ENCODE measurements at places on chromosomes 7 and 10. TPM values are rescaled to one million over a fixed set of nuclear protein-coding genes. Genes with fewer than 3 reads are reported as not detected.
A peak's percentile ranks its signal among the peaks of the same experiment; 100 is the strongest.

GRCh38 chr7:29253225-29253624 lies 58.6 kb downstream of the CHN2 start:
- DNase-seq = no peak

- no peak for DNase-seq
These were observed 31.0 kb downstream of the CYP3A5 start for GRCh38 chr7:99648843-99649242.

DNA sequence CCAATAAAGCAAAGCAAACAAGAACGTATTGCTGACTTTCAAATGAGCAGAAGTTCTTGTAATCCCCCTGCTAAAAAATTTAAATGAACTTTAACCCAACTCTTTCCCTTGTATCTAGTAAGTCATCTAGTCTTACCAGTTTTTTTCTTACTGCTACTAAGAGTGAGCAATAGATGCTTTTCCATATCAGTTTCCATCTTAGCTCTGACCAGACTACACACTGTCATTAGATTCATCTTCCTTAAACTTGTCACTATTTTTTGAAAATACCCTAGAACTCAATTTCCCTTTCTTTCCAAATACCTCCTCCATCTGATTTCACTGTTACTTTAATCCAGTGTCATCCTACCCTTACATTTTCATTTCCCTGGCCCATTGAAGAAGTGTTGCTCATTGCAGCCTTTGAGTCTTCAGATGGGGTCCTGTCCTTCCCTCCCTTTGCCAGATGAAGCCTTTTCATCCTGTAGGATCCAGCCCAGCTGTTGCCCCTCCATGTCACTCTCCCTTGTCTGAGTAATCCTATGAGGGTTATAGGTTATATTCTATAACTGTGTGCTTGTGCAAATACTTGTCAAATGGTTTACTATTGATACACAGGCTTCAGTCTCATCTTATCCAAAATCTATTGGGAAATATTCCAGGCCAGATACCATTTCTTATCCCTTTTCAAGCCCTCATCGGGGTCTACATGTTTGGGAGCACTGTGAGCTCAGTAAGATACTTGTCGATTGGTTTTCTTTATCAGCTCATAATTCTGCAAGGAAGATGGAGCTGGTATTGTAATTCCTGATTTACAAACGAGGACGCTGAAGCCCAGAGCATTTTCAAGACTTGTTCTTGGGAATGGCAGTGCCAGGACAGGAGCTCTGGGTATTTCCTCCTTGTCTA lies 51.5 kb upstream of the ITGB1 start:
- DNase-seq = no peak

- peak; percentile 29 for DNase-seq
These were observed 90.1 kb downstream of the FOXL3 start for GRCh38 chr7:380139-380485.

GRCh38 chr7:1531263-1531978 lies 919 bp downstream of the MAFK start:
- peak; percentile 64 for DNase-seq

DNA sequence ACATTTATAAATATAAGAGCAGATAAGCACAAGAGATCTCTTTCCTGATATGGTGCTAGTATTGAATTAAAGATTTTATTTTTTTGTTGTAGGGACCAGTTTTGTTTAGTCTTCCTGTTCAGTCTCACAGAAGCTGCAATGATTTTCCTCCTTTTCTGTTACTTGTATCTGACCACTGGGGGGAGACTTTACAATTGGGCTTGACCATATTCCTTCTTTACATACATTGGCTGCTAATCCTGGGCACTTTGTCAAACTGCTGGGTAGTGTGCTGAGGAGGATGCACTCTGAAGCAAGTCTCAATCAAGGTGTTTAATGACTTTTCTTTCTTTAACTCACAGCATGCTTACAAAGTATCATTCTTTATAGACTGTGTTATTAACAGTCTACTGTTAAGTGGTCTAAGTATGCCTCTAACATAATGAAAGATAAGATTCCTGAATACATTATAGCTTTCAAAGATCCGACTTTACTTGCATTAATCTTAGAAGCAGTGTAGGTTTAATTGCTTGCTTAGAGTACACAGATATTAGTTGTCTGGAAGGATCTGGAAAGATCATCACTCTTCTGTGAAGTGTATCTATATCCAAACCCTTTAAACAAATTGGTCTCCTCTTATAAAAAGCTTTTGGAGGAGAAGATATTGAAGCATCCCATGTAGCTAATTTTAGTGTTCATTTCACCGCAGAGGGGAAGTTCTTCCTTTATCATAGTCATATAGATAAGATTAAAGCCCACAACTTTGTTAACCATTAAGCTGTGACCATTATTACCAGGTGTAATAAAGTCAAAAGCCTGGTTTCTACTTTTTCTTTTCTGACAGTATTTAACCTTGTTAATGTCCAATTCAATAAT lies 3.1 kb downstream of the PALS2 start:
- no peak for DNase-seq

GRCh38 chr7:6730343-6730633 lies 23.5 kb upstream of the ZNF12 start:
- DNase-seq = no peak

DNA sequence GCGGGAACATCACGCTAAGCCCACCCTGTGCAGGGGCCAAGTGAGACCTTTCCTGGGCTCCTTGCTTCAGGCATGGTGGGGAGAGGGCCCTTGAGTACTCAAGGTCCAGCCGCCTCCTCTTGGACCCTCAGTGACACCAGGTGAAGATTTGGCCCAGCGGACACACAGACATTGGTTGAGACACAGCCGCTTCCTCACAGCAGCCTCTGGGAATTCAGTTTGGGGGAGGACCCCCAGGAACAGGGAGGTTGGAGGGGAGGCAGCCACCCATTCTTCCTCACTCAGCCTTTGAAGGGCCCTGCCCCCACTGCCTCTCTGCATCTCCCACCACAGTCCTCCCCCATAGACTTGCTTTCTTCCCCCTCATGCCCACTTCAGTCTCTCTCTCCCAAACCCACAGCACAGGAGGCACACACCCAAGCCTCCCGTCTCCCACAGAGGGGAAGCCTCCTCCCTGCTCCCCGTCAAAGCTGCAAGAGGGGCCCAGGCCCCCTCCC lies 31.9 kb downstream of the ANXA8 start:
- DNase-seq = no peak

GRCh38 chr7:142436601-142437000 lies 178.7 kb upstream of the PRSS58 start:
- DNase-seq = no peak

GRCh38 chr10:80443531-80443974 lies 10.6 kb upstream of the TSPAN14 start:
- peak; percentile 43 for DNase-seq

- DNase-seq = no peak
These were observed 244.4 kb upstream of the SLC26A5 start for GRCh38 chr7:103690242-103690974.

- DNase-seq = no peak
These were observed 22.4 kb downstream of the ADCYAP1R1 start for GRCh38 chr7:31074403-31075085.

- DNase-seq = no peak
These were observed 265.7 kb upstream of the NPY start for GRCh38 chr7:24018331-24018730.

GRCh38 chr7:95004618-95005247 lies 97.3 kb downstream of the PPP1R9A start:
- no peak for DNase-seq

- DNase-seq = no peak
These were observed 101.9 kb downstream of the GRID1 start for GRCh38 chr10:86264481-86265231.

DNA sequence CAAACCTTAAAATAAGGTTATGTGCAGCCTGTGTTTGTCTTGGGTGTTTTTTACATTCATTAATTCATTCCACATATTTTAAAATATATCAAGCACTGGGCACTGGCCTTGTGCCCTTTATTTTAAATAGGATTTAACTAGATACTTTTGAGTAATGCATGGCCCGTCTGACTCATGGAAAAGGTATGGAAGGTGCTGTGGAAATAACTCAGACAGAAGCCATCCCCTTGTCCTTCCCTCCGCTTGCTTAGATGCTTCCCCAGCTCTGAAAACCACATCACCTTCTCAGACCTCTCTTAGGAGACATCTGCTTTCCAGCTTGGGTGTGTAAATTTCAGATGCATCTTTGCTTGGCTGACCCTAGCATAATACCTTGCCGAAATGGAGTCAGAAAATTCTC lies 30.5 kb downstream of the SLC18A2 start:
- DNase-seq = no peak

DNA sequence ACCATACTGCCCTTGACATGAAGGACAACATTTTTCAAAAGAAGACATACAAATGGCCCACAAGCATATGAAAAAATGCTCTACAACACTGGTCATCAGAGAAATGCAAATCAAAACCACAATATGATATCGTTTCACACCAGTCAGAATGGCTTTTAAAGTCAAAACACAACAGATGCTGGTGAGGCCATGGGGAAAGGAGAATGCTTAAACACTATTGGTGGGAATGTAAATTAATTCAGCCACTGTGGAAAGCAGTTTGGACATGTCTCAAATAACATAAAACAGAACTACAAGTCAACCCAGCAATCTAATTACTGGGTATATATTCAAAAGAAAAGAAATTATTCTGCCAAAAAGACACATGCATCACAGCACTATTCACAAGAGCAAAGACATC lies 4.2 kb upstream of the NT5C3A start:
- DNase-seq = no peak

DNA sequence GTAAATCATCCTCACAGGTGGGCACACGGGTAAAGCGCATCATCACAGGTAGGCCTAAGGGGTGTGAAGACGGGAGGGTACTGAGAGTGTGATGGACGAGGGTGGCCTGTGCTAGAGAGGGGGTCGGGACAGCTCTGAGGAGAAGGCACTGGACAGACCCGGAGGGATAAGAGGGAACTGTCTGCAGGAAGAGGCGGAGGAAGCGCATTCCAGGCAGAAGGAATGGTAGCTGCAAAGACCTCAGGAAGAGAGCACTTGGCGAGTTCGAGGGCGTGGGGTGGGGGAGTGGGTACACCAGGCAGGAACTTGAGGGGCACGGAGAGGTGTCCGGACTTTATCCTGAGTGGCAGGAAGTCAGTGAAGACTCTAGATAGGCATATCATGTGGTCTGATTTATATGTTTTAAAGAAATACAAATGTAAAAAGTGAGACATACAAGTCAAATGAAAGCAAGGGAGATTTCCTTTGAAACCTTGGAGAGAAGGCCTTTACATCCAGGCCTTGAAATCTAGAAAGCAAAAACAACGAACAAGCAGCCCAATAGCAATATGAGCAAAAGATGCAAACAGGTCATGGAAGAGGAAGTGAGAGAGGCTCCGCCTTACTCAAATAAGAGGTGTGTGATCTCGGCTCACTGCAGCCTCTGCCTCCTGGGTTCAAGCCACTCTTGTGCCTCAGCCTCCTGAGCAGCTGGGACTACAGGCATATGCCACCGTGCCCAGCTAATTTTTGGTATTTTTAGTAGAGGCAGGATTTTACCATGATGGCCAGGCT lies 3.6 kb downstream of the LHPP start:
- no peak for DNase-seq

GRCh38 chr7:85730012-85730411 lies 543.2 kb upstream of the SEMA3D start:
- no peak for DNase-seq

GRCh38 chr10:32985775-32986350 lies 27.8 kb upstream of the ITGB1 start:
- DNase-seq = no peak

DNA sequence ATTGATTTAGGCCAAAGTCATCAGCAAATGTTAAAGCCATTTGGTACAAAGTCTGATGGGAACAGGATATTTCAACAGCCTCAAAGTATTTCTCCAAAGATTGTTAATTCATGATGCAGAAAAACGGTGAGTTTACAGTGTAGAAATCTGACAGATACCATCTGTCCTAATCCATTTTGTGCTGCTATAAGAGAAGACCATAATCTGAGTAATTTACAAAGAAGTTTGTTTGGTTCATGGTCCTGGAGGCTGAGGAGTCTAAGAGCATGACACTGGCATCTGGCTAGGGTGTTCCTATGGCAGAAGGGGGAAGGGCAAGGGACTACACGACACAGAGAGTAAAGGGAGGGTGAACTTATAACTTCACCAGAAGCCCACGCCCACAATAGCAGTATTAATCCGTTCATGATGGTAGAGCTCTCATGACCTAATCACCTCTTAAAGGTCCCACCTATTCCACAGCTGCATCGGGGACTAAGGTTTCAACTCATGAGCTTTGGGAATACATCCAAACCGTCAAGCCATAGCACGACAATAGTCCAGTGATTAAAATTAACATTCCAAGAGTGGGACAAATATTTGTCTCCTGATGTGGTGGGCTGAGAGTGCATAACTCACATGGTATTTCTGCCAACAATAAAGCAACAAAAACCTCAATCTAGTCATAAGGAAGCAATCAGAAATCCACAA lies 298.6 kb upstream of the AKR1E2 start:
- DNase-seq = no peak

DNA sequence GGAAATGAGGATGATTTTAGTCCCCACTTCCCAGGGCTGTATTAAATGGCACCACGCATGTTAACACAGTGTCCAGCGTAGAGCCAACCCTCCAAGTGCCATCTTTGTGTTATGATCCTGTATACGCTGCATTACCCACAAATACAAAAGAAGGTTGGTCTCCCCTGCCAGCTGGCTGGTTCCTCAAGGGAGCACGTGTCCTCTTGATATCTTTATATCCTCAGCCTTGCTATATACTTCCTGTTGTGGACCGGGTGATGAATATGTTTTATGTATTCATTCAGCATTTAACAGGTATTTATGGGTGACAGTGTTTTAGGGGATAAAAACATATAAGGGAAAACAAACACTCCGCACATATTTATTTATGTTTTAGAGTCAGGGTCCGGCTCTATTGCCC lies 23.2 kb upstream of the PRRT4 start:
- no peak for DNase-seq

DNA sequence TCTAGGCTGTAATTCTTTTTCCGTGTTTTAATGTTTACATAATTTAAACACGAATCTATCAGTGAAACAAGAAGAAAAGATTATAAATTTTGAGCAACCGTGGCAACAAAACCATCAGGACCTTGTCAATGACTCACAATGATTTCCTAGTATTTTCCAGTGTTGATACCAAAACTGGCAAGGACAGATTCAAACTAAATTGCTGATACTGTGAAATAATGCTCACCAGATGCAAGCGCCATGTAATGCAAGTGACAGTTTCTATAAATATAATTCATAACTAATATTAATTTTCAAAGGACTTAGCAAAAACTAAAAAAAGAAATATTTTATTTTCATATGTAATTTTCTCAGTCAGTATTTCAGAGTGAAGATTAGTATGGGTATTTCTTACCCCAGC lies 203.6 kb downstream of the LRRN3 start:
- DNase-seq = no peak

GRCh38 chr7:97733276-97734161 lies 1.6 kb downstream of the TAC1 start:
- DNase-seq = peak; percentile 36

- DNase-seq = no peak
These were observed 19.2 kb downstream of the CFAP70 start for GRCh38 chr10:73339436-73339835.

The NUTM2A gene
- 0.79 TPM for total RNA-seq

The ING3 gene
- total RNA-seq = 23.3 TPM

The ST8SIA6 gene
- 0.61 TPM for total RNA-seq

The ADO gene
- 23.2 TPM for total RNA-seq

The ANKRD22 gene
- not detected for total RNA-seq

The TBXAS1 gene
- 2.1 TPM for total RNA-seq

The SFTPD gene
- not detected for total RNA-seq

The SH2D4B gene
- 0.22 TPM for total RNA-seq

The DCLRE1A gene
- 12.8 TPM for total RNA-seq

The ZNF727 gene
- 0.22 TPM for total RNA-seq

The COA1 gene
- 80.2 TPM for total RNA-seq

The GPNMB gene
- total RNA-seq = 19.5 TPM

Measured in activated naive CD8-positive, alpha-beta T cell treated with anti-CD3 and anti-CD28 coated beads, Interleukin-2, amount 10 ng/mL, durations not matched to agents 7 days and 5 days (primary cell).